Renal pelvis (tissue), 12 donors: ENCODE measurements at places on chromosomes 4 and X. TPM values are rescaled to one million over a fixed set of nuclear protein-coding genes. Genes with fewer than 3 reads are reported as not detected.

The PHOX2B gene
- 0.12 TPM for polyA plus RNA-seq

GRCh38 chrX:68997911-68998310, 167.3 kb downstream of the PJA1 start:
- DNase-seq: no peak

- no peak for DNase-seq
Measured at GRCh38 chrX:123818243-123818642, 41.6 kb upstream of the XIAP start.

- no peak for DNase-seq
Measured at GRCh38 chrX:105460376-105460775, 239.9 kb upstream of the TEX13A start.

The IL15 gene
- 1.4 TPM for polyA plus RNA-seq

The HUWE1 gene
- 198 TPM for polyA plus RNA-seq

The MAGEA4 gene
- polyA plus RNA-seq: not detected

GRCh38 chr4:169723207-169723965, 34.4 kb downstream of the HPF1 start:
- DNase-seq: no peak

The VSIG1 gene
- polyA plus RNA-seq: 0.85 TPM

The EVC gene
- polyA plus RNA-seq: 36.2 TPM

The EGF gene
- polyA plus RNA-seq: 6.7 TPM

The TENM3 gene
- polyA plus RNA-seq: 21.5 TPM

DNA sequence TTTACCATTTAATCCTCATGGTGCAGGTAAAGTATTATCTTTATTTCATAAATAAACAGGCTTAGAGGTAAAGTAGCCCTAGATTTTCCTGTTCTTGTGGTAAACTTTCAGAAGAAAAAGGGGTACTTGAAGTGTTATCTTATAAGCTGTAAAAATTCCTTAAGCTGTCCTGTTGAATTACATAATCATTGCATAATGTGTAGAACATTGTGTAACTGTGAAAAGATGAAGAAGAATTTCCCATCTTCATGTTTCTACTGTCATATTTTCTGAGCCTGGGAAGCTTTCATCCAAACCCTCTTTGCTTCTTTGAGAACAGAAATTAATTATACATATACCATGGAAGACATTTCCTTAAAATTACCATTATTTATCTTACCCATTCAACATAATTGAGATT, 90.5 kb downstream of the ELOVL6 start:
- no peak for DNase-seq

The TRPC5OS gene
- 0.16 TPM for polyA plus RNA-seq

GRCh38 chr4:99047710-99048109, 40.9 kb downstream of the ADH5 start:
- DNase-seq: no peak

The CXCL11 gene
- polyA plus RNA-seq: 0.33 TPM

The ZNF711 gene
- polyA plus RNA-seq: 65.9 TPM

The CYSLTR1 gene
- polyA plus RNA-seq: 1.4 TPM

DNA sequence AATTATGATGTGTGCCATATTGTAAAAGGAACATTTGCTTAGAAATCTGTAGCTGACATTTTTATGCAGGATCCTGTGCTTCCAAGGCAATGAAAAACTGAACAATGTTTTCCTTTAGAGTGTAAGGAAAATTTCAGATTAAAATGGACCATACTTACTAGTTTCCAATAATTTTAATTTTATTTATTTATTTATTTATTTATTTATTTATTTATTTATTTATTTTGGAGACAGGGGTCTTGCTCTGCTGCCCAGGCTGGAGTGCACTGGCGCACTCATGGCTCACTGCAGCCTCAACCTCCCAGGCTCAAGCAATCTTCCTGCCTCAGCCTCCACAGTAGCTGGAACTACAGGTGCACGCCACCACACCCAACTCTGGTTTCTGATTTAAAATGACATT, 369.8 kb upstream of the HAND2 start:
- no peak for DNase-seq

DNA sequence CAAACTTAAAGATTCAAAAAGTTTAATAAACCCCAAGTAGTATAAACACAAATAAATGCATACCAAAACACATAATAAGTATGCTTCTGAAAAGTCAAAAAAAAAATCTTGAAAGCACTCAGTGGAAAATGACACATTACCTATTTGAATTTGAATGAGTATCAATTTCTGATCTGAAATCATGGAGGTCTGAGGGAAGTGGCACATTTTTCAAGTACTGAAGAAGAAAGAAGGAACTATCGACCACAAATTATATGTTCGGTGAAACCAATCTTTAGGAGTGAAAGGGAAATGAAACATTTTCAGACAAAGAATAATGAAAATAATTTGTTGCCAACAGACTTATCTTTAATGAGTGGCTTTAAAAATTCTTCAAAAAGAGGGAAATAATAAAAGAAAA, 12.1 kb upstream of the F9 start:
- no peak for DNase-seq
